ENCODE measurements at places on chromosomes 3 and 15.
A peak's percentile ranks its signal among the peaks of the same experiment; 100 is the strongest.

- DNase-seq, result peak; percentile 49
These were observed 68.4 kb upstream of the CHRNB4 start for GRCh38 chr15:78709263-78709882.

DNA sequence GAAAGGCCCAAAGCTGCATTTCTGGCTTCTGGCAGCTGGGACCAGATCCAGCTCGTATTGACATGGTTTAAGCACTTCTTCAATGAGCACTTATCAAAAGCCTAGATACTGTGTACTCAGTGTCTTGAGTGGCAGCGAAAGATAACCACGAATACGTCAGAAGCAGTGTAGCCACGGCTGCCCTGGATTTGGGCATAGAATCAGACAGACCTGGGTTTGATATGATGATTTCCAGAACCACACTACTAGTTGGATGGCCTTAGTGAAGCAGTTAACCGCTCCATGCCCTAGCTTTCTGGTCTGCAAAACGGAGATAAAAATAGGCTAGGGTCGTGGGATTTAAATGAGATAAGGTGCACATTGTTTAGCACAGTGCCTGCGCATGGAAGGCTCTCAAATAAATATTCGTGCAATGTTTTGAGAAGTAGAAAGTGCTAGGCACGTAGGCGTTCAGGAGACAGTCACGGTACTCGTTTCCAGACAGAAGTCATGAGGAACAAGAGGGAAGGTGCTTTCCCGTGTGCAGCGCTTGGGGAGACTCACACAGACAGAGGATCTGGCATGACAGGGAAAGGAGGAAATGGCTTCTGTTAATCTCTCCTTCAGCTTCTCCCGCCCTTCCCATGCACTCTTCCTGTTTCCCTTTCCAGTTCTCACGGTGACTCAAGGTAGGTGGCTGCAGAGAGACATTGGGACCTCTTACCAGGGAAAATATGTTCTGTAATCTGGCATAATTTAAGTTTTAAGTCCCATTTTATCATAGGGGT, 70.3 kb downstream of the CCNL1 start:
- DNase-seq, result no peak

DNA sequence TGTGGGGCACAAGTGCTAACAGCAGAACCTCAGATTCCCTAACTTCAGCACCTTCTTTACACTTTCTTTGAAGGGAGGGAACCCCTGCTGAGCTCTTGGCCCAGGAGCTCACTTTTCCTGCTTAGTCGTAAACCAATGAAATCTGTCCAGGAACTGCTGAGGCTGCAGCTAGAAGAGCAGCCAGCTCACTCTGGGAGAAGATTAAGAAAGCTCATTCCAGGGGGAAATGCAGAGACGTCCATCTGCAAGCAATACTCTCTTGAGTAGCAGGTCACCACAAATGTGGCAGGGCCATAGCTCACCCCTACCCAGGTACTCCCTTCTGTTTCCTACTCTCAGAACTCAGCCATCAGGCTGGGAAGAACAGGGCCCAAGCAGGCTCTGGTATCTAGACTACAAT, 103.3 kb downstream of the WDR76 start:
- no peak for DNase-seq

- no peak for DNase-seq
These were observed 203.5 kb upstream of the LINGO1 start for GRCh38 chr15:77836121-77836692.

GRCh38 chr15:48845123-48845522, 32.8 kb upstream of the EID1 start:
- no peak for DNase-seq

- no peak for DNase-seq
These were observed 31.1 kb upstream of the DYNC1LI1 start for GRCh38 chr3:32601722-32602121.

- no peak for DNase-seq
These were observed 117.3 kb downstream of the XXYLT1 start for GRCh38 chr3:195153653-195154052.

DNA sequence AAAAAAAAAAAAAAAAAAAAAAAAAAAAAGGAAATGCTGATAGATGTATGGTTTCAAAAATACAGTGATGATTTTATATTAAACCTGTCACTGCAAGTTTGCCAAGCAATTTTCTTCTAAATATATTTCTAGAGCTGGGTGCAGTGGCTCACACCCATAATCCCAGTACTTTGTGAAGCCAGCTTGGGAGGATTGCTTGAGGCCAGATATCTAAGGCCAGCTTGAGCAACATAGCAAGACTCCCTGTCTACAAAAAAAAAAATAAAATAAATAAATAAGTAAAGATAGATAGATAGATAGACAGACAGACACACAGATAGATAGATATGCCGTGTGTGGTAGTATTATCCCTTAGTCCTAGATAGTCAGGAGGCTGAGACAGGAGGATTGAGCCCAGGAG, 41.4 kb upstream of the ST3GAL6 start:
- DNase-seq, result no peak

DNA sequence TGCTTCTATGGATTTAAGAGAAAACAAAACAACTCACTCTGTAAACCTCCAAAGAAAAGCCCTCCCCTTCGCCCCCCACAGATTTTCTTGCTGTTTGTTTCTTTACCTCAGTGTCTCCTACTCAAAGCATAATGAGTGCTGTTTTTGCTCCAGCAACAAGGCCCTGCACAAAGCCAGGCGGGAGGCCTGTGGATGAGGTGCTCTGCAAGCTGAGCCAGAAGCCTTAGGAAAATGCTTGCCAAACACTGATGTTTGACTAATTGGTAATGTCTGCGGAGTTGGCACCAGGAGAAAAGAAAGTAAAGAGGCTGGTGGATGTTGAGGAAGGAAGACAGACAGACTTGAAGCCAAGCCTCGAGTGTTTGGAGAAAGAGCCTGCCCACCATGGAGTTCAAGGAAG, 99.7 kb downstream of the RARB start:
- DNase-seq, result peak; percentile 4

- no peak for DNase-seq
These were observed 263.9 kb upstream of the IGF1R start for GRCh38 chr15:98384328-98385029.

DNA sequence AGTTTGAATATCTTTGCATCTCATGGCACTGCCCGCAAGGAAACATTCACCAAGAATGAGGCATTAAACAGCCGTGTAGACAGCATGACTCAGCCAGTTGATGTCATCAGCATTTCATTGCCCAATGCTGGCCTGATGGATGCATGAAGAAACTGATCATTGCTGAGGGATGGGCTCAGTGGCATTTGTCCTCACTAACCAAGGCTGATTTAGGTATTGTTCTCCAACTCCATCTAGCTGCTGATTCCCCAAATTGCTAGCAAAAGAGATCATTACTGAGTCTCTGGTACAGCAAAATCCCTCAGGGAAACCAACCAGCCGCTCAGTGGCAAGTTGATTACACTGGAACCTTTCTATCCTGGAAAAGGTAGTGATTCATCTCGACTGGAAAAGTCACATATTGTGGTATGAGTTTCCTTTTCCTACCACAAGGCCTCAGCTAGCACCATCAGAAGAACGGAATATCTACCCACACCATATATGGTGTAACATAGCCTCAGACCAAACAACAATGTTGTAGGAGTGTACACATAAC, 186.5 kb upstream of the GAP43 start:
- no peak for DNase-seq

- no peak for DNase-seq
These were observed 25.2 kb downstream of the PAQR5 start for GRCh38 chr15:69323893-69324430.

GRCh38 chr15:76667943-76668715, 237.0 kb downstream of the SCAPER start:
- DNase-seq, result no peak

DNA sequence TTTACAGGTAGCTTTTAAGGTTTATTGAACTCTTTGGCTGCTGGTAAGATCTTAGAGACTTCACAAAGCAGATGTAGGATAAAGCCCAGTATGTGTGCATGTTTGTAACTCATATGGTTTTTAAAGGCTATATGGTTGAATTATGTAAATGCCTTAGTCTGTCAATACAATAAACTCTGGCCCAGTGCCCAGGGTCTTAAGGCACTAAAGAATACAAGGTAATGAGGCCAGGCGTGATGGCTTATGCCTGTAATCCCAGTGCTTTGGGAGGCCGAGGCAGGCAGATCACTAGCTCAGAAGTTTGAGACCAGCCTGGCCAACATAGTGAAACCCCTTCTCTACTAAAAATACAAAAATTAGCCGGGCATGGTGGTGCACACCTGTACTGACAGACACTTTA, 170.3 kb upstream of the CGNL1 start:
- DNase-seq, result no peak

DNA sequence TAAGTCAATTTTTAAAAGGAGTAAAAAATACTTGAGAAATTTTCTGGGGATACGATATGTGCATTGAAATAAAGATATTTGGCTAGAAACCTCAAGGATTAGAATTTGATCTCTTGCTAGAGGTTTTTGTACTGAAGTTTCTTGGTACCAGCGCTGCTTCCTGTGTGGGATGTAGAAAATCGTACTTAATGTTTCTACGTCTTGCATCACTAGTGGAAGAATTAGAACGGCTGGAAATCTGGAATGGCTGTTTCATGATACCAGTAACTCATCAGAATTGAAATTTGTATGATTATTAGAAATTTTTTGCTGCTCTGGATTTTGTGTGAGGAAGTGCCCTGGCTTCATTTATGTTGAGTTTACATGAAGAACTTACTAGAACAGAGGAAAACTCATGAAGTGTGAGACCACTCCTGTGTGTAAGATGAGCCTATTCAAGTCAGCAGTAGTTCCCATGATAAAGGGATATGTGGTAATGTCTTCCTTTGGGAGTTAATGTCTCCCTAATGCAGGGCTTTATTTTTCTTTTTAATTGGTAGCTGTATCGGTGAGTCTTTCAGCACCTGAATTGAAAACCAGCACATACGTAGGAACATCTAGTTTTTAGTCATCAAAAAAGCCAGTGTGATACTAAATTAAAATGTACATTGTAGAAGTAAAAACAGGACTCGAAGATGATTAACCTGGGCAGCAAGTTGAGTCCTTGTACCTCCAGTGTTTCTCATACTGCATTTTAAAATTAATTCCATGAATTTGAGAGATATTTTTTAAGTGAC, 3.2 kb downstream of the KBTBD8 start:
- peak; percentile 10 for DNase-seq

DNA sequence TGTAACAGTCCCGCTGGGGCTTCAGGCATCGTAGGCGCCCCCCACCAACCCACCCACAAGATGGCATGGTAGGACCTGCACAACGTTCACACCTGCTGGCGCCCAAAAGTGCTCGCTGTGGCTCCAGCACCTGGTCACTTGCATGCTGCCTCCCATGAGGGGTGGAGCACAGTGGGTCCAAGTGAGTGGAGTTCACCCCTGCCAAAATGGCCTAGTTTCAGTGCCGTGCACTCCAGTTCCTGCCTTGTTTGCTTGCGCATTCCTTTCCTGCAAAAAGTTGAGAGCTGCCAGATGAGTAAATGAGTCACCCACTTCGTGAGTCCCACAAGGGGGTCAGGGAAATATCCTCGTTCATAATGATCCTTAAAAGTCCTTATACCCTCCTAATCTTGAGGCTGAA, 788.7 kb upstream of the DPPA4 start:
- DNase-seq, result no peak

DNA sequence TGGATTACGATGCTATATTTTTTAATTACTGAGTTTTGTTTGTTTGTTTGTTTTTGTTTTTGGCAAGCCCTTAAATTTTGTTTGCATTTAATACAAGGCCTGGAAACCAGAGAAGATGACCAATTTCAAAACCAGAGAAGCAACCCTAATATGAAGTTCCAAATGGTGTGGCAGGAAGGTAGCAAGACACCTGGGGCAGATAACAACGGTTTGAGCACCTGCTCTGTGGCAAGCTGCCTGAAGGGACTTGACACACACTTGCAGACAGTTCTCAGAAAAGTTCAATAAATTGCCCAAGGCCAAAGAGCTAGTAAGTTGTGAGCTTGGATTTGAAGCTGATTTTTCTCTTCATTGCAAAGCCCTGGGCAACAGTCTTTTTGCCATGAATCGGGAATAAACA, 151.2 kb upstream of the UBE2E1 start:
- DNase-seq, result no peak

GRCh38 chr15:62391641-62392262, 226.7 kb upstream of the C2CD4B start:
- peak; percentile 2 for DNase-seq

GRCh38 chr15:78977091-78977571, 32.3 kb upstream of the CTSH start:
- DNase-seq, result no peak

DNA sequence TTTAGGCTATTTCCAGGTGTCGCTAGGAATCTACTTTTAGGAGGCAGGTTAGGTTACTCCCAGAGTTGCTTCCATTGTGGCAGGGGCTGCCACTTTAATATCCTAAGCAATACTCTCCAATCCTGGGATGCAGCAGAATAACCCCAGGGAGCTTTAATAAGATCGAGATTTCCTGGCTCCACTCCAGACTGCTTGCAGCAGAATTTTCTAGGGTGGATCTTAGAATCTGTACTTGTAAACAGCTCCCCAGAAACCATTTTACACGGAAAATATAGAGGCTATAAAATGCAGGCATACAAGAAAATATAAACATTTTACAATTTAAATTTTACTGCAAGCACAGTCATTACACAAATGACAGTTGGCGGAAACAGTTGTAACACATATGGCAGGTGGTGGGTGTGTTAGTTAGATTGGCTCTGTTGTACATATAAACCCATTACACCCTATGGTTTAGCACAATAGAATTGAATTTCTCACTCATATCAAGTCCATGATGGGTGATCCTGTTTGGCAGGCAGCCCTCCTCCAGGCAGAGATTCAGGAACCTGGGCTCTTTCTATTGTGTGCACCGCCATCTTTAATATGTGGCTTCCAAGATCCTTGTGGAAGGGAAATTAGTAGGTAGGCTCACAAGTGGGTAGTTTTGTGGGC, 35.0 kb upstream of the TNFAIP8L3 start:
- DNase-seq, result no peak

DNA sequence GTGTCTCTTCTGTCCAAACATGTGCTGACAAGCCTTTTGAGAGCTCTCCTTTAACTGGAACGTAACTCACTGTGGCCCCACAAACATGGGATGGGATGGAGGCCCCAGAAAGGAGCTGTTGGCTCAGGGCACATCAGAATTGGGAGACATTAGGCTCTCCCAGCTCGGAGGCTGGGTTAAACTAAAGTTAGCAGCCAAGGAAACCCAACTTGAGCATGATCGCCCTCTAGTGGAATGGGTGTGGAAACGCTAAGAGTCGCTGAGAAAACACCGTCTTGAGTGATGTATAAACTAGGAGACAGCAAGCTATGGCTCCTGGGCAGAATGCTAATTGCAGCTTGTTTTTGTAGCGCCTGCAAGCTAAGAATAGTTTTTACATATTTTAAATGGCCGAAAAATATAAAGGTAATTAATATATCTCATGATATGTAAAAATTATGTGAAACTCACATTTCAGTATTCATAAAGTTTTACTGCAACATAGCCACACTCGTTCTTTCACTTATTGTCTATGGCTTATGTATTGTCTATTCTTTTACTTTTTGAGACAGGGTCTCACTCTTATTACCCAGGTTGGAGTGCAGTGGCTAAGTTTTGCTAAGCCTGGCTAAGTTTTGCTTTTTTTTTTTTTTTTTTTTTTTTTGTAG, 138.8 kb upstream of the HACD2 start:
- peak; percentile 45 for DNase-seq

DNA sequence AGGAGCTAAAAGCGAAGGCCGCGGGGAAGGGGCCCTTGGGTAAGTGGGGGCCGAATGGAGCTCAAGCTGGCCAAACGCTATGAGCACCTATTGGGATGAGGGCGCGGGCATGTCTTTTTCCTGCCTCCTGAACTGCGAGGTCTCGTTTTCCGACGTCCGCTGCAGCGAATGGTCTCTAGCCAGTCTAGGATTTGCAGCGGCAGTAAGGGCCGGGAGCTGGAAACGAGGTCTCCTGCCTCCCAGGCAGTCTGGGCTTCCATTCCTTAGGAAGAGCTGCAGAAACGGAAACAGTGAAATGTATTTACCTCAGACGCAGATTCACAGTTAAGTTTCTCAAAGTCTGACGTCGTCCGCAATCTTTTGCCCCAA, 517 bp downstream of the TMA7 start:
- no peak for DNase-seq
